Activated CD8-positive, alpha-beta T cell treated with anti-CD3 and anti-CD28 coated beads for 36 hours (primary cell): ENCODE measurements at places on chromosomes 13 and 19.

- peak; percentile 84 for DNase-seq
These were observed 255.0 kb upstream of the SLITRK1 start for GRCh38 chr13:84137292-84137691.

DNA sequence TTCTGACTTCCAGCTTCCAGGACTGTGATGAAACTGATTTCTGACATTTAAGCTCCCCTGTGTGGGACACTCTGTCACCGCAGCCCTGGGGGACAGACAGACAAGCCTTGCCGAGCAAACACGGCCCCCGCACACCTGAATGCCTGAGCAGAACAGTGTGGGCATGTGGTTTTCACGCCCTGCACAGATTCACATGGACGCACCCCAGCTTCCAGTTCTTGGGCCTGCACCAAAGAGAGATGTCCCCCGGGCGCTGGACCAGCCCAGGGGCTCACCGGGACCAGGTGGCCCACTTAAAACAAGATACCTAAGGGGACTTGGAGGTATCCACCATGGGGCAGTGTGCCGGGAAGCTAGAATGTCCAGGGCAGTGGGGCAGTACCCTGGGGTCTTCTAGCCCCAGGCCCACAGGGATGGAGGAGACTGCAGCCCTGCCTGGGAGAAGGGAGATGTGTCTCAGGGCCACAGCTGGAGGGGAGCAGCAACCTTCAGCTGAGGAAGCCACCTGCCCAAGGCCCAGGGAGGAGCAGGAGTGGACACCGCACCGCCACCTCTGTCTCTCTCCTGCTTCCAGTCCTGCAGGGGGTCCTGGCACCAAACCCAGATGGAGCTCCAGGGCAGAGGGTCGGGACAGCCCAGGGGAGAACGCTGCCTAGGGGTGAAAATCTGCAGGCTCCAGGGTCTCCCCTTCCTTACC is 50.5 kb downstream of the SOX1 start:
- no peak for DNase-seq

GRCh38 chr19:703651-704446 is 4.9 kb upstream of the PALM start:
- DNase-seq: peak; percentile 82

DNA sequence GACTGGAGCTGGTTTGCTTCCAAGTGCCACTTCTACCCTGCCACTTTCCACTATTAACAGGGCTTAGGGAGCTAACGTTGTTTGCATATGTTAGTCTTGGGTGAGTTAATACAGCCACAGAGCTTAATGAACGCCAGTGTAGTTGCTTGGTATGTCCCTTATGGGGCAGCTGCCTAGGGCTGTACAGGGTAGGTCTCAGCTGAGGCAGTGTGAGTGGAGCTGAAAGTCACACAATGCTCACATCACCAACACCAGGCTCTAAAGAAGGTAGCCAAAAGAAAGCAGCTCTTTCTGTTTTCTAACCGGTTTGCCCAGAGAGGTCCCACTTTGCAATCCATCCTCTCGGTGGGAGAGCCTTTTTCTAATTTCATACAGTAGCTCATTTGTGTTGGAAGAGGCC is 186.2 kb downstream of the RGCC start:
- DNase-seq: no peak

DNA sequence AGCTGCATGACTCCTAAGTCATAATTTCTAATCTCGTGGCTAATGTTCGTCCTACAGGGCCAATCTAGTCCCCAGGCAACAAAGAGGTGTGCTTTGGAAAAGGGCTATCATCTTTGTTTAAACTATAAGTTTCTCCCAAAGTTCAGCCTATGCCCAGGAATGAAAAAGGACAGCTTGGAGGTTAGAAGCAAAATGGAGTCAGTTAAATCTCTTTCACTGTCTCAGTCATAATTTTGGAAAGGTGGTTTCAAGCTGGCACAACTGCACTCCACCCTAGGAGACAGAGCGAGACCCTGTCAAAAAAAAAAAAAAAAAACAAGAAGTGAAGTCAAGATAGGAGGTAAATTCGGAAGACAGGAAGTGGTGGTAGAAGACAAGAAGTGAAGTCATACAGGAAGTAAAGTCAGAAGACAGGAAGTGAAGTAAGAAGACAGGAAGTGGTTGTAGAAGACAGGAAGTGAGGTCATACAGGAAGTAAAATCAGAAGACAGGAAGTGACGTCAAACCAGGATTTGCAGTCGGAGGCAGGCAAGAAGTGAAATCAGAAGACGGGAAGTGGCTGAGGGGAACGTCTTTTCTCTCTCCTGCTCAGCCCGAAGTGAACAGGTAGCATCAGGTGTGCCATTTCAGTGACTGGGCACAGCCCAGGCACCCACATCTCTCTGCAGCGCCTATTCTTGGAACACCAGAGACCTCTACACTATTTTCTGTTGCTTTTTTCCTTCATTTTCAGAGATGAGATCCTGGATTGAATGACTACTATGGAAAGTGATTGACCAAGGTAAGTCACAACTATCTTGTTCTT is 32.2 kb downstream of the GP6 start:
- DNase-seq: peak; percentile 63

GRCh38 chr13:40318366-40318765 is 348.1 kb downstream of the FOXO1 start:
- no peak for DNase-seq

DNA sequence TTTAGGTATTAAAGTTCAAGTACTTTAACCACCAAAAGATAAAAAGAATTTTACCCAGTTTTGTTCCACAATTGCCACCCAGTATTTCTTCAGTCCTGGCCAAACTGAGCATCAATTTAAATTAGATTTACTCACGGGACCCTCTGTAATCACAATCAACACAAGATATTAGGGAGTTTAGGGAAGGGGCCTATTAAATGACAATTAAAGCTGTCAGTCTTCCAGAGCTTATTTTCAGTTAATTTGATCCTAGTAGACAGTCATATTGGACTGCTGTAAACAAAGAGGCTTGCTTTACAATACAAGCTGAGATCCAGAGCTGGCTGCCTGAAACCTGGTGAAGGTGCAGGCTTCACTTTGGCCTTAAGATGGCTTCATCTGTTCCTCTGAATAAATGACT is 321.2 kb upstream of the NBEA start:
- DNase-seq: no peak

DNA sequence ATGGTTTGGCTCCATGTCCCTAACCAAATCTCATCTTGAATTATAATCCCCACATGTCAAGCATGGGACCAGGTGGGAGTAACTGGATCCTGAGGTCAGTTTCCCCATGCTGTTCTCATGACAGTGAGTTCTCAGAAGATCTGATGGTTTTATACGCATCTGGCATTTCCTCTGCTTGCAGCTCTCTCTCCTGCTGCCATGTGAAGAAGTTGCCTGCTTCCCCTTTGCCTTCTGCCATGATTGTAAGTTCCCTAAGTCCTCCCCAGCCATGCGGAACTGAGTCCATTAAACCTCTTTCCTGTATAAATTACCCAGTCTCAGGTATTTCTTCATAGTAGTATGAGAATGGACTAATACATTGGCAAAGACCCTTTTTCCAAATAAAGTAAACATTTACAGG is 96.8 kb downstream of the TSHZ3 start:
- DNase-seq: no peak

DNA sequence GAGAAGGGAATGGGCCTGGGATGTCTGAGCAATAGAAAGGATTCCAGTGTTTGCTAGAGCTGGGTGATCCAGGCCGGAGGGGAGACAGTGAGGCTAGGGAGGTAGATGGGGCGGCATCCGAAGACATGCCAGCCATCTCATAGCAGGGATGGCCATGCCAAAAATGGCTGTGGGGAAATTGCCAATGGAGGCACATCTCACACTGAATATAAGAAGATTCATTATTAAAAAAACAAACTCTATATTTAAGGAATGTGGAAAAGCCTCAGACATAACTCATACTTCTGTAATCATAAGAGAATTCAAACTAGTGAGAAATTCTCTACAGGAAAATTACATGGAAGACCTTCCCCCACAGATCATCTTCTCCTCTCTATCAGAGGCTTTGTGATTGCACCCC is 289.2 kb downstream of the FGF9 start:
- DNase-seq: no peak

DNA sequence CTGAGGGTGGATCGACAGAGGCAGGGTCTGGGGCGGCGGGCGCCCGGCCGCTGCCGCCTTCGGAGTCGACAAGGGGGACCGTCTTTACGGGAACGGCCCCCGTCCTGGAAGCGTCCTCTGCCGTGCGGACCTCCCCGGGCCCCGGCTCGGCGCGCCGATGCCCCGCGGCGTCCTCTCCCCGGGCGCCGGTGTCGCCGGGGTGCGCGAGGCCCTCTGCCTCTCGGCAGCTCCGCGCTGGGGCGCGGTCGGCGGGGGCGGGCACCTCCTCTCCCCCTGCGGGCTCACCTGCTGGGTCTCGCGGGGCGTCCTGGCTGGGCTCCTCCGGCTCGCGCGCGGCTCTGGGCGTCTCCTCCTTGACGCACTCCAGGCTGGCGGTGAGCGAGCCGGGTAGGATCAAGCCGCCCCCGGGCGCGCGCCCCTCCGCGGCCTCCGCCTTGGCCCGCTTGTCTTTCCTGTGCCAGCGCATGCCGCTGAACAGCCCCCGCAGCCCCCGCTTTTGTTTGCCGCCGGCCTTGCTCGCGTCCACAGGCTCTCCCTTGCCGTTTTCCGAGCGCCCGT is 1.5 kb downstream of the AMER2 start:
- peak; percentile 12 for DNase-seq

- DNase-seq: no peak
These were observed 76.6 kb upstream of the SPATA13 start for GRCh38 chr13:24083722-24084421.

DNA sequence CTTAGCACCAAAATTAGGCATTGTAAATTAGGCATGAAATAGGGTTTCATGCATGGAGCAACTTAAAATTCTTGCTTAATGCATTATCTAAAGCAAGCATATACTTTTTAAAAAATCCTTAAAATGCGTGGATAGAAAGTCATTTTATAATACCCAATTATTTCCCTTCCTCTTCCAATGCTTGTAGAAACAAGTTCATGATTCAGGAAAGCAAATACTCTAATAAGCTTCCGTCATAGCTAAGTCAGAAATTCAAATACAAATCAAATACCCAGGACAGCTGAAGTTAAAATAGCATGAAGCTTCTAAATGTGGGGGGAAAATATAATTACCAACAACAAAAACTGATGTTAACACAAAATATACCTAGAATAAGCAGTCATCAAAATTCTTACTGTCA is 89.1 kb downstream of the COL4A1 start:
- DNase-seq: no peak

DNA sequence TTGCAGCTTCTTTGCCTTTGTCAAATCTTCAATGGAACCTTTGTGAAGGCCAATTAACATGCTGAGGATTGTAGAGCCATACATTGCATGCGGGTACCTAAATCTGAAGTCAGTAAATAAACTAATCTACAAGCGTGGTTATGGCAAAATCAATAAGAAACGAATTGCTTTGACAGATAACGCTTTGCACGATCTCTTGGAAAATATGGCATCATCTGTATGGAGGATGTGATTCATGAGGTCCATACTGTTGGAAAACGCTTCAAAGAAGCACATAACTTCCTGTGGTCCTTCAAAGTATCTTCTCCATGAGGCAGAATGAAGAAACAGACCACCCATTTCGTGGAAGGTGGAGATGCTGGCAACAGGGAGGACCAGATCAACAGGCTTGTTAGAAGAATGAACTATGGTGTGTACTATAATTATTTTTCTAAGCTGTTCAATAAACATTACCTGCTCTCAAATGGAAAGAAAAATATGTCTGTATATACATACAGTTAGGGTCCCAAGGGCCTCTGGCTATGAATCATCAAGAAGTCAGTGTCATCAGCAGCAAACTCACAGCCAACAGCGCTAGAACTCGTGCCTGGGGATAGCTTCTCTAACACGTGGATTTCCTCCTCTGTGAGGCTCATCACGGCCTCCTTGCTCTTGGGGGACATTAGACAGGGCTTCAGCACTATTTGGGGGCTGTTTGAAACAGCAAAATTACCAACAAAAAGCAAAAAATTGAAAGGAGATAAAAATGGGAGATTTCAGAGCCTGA is 2.9 kb upstream of the CD70 start:
- DNase-seq: peak; percentile 58

- DNase-seq: no peak
These were observed 579.1 kb downstream of the GPC6 start for GRCh38 chr13:93805736-93806135.

GRCh38 chr13:36360903-36361302 is 14.7 kb upstream of the SPART start:
- DNase-seq: no peak

- no peak for DNase-seq
These were observed 11.6 kb downstream of the NAPA start for GRCh38 chr19:47503130-47503825.

GRCh38 chr19:48798937-48799336 is 11.9 kb downstream of the BCAT2 start:
- DNase-seq: no peak

DNA sequence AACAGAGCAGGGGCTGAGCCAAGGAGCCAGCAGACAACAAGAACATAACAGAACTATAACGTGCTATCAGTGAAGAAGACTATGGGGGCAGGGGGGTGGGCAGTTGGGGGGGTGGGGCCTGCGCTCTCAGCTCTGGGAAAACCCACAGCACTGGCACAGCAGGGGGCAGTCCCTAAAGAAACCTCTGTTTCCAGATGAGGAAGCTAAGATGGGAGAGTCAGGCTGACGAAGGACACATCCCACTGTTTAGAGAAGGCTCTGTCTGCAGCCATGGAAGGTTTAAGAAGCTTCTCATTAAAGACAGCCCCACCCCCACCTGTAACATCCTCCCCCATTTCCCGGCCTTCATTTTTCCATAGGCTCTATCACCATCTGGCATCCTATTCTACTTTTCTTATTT is 7.1 kb upstream of the DOCK9 start:
- DNase-seq: no peak

DNA sequence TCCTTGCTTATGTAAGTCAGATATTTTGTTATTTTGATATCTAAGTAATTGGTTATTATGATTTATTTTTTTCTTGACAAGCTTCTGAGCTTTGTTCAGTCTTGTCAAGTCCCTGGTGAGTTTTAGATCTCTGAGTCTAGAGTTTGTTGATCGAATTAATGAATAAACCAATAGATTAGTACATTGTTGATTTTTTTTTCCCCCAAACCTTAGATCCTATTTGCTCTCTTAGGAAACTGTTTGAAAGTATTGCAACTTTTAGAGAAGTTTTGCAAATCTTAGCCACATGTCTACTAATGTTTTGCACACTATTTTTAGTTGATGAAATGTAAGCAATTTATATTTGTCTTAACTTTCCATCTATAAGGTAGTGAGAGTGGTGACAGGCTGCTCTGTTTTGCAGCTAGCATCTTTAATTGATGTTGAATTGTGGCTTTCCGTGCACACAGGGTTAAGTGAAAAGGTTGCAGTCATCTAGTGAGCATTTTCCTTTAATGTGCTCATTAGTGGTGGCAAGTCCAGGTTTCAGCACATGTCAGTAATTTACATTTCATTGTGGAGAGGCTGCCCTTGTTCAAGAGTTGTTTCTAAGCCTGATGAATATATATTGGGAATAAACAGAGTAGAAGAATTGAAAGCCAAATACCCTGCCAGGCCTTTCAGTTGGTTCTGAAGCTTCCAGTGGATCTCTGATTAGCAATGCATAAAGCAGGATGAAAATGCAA is 86.3 kb downstream of the PCCA start:
- no peak for DNase-seq
